ENCODE measurements at places on chromosomes 7 and 10. TPM values are rescaled to one million over a fixed set of nuclear protein-coding genes. Genes with fewer than 3 reads are reported as not detected.

GRCh38 chr7:106514881-106515280 lies 146.1 kb downstream of the CCDC71L start:
- no peak for DNase-seq
- H3K27ac ChIP-seq, result no peak overlapping the region
- H3K4me1 ChIP-seq, result no peaks in the 10 kb centered on the region
- peaks cover 13% of the 10 kb centered on the region for H3K27me3 ChIP-seq
- no peak overlapping the region for H3K4me3 ChIP-seq

The BMPER gene
- total RNA-seq, result 10.7 TPM

The AKR1C4 gene
- not detected for total RNA-seq

The HHEX gene
- 4.9 TPM for total RNA-seq

DNA sequence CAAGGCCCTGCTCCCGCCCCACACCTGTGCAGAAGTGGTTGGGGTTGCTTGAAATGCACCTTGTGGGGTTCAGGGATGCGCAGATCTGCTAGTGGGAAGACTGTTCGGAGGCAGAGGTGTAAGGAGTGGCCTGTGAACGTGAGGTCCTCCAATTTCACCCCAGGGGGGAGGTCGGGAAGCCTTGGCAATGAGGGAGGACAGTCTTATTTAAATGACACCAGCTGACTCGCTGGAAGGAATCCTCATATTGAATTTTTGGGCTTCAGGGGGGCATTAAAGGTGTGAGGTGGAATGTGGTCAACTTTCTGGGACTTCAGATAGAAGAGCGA lies 218.8 kb upstream of the CELF2 start:
- peaks cover 52% of the 10 kb centered on the region for H3K4me1 ChIP-seq
- peak overlapping the region; percentile 68 for H3K4me3 ChIP-seq

GRCh38 chr7:87876869-87877234 lies 559 bp downstream of the DBF4 start:
- H3K36me3 ChIP-seq, result peaks cover 13% of the 10 kb centered on the region
- DNase-seq, result peak; percentile 50
- peak overlapping the region; percentile 99 for H3K4me3 ChIP-seq
- H3K27me3 ChIP-seq, result no peaks in the 10 kb centered on the region

- H3K27ac ChIP-seq, result no peak overlapping the region
- peaks cover 55% of the 10 kb centered on the region for H3K4me1 ChIP-seq
- no peaks in the 10 kb centered on the region for H3K27me3 ChIP-seq
These were observed 104.7 kb upstream of the ZNF438 start for GRCh38 chr10:31136386-31136785.

GRCh38 chr7:30559611-30560010 lies 35.1 kb upstream of the GARS1 start:
- H3K4me1 ChIP-seq, result peaks cover 21% of the 10 kb centered on the region
- no peak overlapping the region for H3K27ac ChIP-seq
- H3K36me3 ChIP-seq, result peaks cover 7% of the 10 kb centered on the region
- H3K27me3 ChIP-seq, result no peaks in the 10 kb centered on the region

The LSM8 gene
- 20.9 TPM for total RNA-seq

DNA sequence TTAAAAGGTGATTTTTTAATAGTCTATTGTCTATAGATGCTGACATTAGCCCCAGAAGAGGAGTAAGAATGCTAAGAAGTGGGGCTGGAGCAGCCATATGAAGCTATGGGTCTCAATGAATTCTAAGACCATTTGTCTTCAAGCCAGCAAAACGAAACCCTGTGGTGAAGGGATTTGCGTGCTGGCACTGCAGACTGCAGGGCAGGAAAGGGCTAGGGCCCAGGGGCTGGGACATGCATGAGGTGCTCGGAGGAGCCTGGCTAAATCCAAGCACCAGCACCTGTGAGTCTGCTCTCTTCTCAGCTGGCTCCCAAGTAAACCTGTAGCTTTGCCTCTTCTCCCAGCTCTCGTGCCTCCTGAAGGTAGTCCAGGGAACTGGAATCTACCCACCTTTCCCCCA lies 1.3 kb upstream of the NDST2 start:
- H3K4me1 ChIP-seq, result peaks cover 46% of the 10 kb centered on the region
- no peak for DNase-seq
- H3K36me3 ChIP-seq, result peaks cover 12% of the 10 kb centered on the region
- no peak overlapping the region for H3K27ac ChIP-seq

The FKBP6 gene
- total RNA-seq, result not detected

- no peak for DNase-seq
- no peaks in the 10 kb centered on the region for H3K36me3 ChIP-seq
- no peaks in the 10 kb centered on the region for H3K4me1 ChIP-seq
These were observed 670.2 kb upstream of the SORCS1 start for GRCh38 chr10:107834706-107835105.

The RTKN2 gene
- total RNA-seq, result 3.3 TPM

The MPP7 gene
- 3.1 TPM for total RNA-seq
